Liver (tissue), 10 donors: ENCODE measurements at places on chromosomes 6 and 20.
A peak's percentile ranks its signal among the peaks of the same experiment; 100 is the strongest.

DNA sequence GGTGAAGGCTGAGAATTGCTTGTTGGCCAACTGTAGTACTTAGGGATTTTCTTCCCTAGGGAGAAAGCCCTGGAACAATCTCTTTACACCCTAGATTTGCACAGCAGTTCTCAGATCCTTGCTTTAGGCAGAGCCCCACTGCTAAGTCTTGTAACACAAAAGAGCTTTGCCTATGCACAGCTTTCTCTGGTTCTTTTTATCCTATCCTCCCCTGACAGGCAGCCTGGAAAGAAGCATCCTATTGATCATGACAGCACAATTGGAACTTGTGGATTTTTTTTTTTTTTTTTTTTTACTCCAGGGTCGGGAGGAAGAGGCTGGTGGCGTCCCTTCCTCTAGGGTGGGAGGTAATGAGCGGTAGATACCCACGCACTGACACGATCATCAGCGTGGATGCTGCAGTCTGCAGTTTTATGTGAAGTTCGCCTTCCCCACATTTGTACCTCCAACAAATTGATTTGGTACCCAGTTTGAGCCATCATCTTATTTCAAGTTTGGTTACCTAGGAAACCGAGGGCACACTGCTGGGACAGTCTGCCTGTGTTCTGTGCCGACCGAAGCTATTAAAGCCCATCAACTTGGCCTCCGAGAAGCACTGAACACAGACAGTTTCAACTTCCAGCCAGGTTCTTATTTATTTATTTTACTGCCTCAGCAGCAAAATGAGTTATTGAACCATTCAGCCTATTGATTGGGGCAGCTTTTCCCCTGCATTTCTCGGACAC is 110.1 kb downstream of the NRN1 start:
- H3K27ac ChIP-seq = no peak overlapping the region
- H3K4me3 ChIP-seq = no peak overlapping the region

- no peak overlapping the region for H3K27ac ChIP-seq
- no peaks in the 10 kb centered on the region for H3K36me3 ChIP-seq
- DNase-seq = peak; percentile 50
- H3K27me3 ChIP-seq = no peaks in the 10 kb centered on the region
- H3K4me3 ChIP-seq = no peak overlapping the region
- H3K4me1 ChIP-seq = no peaks in the 10 kb centered on the region
Measured at GRCh38 chr6:113564371-113565171, 292.6 kb upstream of the MARCKS start.

DNA sequence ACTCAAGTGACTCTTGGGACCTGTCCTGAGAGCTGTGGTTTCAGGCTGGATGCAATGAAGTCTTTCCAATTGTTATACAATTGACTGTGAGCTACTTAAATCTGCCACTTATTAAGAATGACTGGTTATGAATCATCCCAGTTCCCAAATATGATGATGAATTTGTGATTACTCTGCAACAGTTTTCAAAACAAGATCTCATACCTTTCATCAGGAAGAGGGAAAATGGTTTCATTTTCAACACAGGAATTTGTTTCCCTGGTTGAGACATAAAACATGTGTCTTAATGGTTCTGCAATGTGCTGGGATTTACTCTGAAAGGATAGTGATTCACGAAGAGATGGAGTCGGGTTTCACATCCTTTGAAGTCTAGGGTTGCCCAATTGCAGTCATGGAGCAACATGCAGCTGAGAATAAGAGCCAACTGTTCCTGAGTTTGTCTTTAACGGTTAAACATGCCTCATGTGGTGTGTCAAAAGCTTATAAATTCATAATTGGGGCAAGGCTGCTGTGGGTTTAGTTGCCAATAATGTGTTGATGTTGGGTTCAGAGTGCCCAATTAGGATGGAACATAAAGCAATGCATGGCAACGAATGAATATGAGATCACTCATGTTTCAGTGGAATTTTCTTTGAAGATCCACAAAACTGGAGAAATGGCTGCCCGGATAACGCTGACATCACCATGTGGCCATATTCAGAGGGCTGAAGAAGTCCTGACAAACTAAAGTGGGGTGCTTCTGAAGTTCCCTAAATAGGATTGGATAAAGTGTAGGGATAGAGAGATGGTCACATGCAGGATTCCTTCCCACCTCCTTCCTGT is 41.0 kb downstream of the CYP24A1 start:
- peaks cover 6% of the 10 kb centered on the region for H3K4me1 ChIP-seq
- DNase-seq = no peak
- H3K36me3 ChIP-seq = no peaks in the 10 kb centered on the region

DNA sequence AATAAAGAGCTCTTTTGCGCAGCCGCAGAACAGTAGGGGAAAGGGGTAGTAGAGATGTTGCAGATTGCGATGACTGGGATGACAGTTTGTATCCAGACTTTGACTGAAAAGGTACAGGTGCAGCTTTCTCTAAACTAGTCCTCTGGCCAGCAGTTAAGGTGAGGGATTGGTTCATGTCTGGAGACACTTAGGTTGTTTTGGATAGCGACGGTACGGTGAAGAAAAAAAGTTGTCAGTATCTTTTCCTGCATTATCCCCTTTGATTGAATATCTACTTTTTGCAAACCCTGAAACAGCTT is 537 bp downstream of the PRR3 start:
- H3K4me3 ChIP-seq = peak overlapping the region; percentile 98
- H3K27me3 ChIP-seq = no peaks in the 10 kb centered on the region
- DNase-seq = no peak
- H3K27ac ChIP-seq = peak overlapping the region; percentile 99

GRCh38 chr20:53660078-53660909 is 66.7 kb upstream of the ZNF217 start:
- H3K27me3 ChIP-seq = no peaks in the 10 kb centered on the region
- peak overlapping the region; percentile 45 for H3K4me3 ChIP-seq
- peaks cover 22% of the 10 kb centered on the region for H3K4me1 ChIP-seq
- H3K27ac ChIP-seq = peak overlapping the region; percentile 43

- no peak overlapping the region for H3K4me3 ChIP-seq
- no peaks in the 10 kb centered on the region for H3K27me3 ChIP-seq
- H3K27ac ChIP-seq = no peak overlapping the region
- no peaks in the 10 kb centered on the region for H3K4me1 ChIP-seq
- DNase-seq = no peak
Measured at GRCh38 chr6:17450832-17451231, 57.4 kb downstream of the CAP2 start.

- no peak for DNase-seq
- H3K4me1 ChIP-seq = no peaks in the 10 kb centered on the region
- no peaks in the 10 kb centered on the region for H3K27me3 ChIP-seq
- H3K36me3 ChIP-seq = no peaks in the 10 kb centered on the region
- no peak overlapping the region for H3K27ac ChIP-seq
- no peak overlapping the region for H3K4me3 ChIP-seq
Measured at GRCh38 chr6:132973514-132973993, 159.2 kb downstream of the RPS12 start.

GRCh38 chr6:37209461-37210205 is 39.7 kb downstream of the PIM1 start:
- H3K36me3 ChIP-seq = no peaks in the 10 kb centered on the region
- H3K27ac ChIP-seq = no peak overlapping the region
- H3K27me3 ChIP-seq = no peaks in the 10 kb centered on the region
- H3K4me1 ChIP-seq = no peaks in the 10 kb centered on the region
- no peak overlapping the region for H3K4me3 ChIP-seq

DNA sequence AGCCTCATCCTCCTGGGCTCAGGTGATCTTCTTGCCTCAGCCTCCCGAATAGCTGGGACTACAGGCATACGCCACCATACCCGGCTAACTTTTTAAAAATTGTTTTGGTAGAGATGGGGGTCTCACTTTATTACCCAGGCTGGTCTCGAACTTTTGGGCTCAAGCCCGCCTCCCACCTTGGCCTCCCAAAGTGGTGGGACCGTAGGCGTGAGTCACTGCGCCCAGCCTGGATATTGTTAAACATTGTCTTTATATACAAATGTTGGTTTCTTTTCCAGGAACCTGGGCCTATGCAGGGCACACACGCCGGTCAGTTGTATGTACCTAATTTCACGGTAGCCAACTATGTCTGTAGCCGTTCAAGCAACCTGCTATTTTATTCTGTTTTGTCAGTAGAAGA is 60.1 kb downstream of the SYNJ2 start:
- H3K36me3 ChIP-seq = no peaks in the 10 kb centered on the region
- no peak overlapping the region for H3K4me3 ChIP-seq
- no peak overlapping the region for H3K27ac ChIP-seq
- peaks cover 4% of the 10 kb centered on the region for H3K4me1 ChIP-seq
- no peak for DNase-seq

GRCh38 chr6:42390228-42390934 is 61.3 kb downstream of the TRERF1 start:
- H3K27me3 ChIP-seq = no peaks in the 10 kb centered on the region
- no peak overlapping the region for H3K27ac ChIP-seq
- H3K4me3 ChIP-seq = no peak overlapping the region

DNA sequence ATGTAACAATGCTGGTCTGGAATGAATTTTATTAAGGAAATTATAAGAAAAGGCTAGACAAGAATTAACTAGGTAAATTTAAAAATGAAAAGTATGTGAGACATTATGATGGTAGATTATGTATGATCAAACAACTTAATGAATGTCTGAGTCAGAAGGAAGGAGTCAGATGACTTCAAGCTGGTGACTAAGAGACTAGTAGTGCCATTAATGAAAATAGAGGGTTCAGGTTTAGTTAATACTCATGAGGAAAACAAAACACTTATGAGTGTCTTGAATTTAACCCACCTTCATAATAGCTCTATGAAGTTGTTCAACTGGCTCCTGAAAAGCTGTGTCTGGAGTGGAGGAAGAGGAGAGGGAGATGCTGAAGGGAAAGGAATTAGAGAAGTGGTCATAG is 256.3 kb downstream of the ADGRB3 start:
- H3K27me3 ChIP-seq = no peaks in the 10 kb centered on the region
- no peak overlapping the region for H3K27ac ChIP-seq
- H3K4me1 ChIP-seq = no peaks in the 10 kb centered on the region

- no peaks in the 10 kb centered on the region for H3K4me1 ChIP-seq
- H3K27ac ChIP-seq = no peak overlapping the region
- H3K36me3 ChIP-seq = no peaks in the 10 kb centered on the region
- H3K4me3 ChIP-seq = no peak overlapping the region
Measured at GRCh38 chr6:156183678-156184077, 593.5 kb upstream of the ARID1B start.

DNA sequence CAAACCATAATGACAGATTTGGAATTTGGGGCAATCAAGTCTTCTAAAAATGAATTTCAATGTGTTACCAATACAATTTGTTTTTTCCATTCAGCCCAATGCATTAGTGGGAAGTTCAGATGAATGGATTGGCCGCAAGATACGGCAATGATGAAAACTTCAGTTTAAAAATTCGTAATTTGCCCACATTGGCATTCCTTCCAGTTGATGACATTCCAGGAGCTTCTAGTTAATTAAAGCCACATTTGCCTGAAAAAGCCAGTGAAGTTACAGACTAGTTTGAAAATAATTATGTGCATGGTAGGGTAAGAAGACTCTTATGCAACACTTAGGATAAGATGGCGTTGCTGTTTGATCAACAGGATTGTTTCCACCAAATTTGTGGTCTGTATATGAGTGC is 46.2 kb downstream of the NHLRC1 start:
- no peak overlapping the region for H3K4me3 ChIP-seq
- H3K4me1 ChIP-seq = no peaks in the 10 kb centered on the region
- H3K27me3 ChIP-seq = no peaks in the 10 kb centered on the region
- no peak for DNase-seq
- H3K36me3 ChIP-seq = no peaks in the 10 kb centered on the region

- peaks cover 6% of the 10 kb centered on the region for H3K27me3 ChIP-seq
- H3K4me1 ChIP-seq = no peaks in the 10 kb centered on the region
- no peak for DNase-seq
- no peak overlapping the region for H3K27ac ChIP-seq
Measured at GRCh38 chr6:45857827-45858226, 157.8 kb downstream of the CLIC5 start.

DNA sequence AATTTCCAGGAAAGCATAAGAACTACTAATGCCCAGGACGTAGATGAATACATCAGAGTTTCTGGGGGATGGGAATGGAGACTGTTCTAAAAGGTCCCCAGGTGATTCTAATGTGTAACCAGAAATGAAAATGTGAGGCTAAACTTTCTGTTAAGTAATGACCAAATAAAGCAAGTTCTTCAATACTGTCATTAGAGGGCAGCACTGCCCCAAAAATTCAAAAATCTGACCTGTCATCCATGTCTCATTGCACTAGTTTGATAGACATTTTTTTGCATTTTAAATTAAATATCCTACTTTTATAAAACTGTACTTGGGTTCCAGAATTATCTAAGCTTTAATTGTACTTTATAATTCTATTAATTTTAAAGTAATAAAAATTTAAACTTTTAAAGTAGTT is 94.9 kb downstream of the RFX6 start:
- no peak overlapping the region for H3K27ac ChIP-seq
- H3K36me3 ChIP-seq = no peaks in the 10 kb centered on the region
- H3K4me3 ChIP-seq = no peak overlapping the region
- H3K4me1 ChIP-seq = no peaks in the 10 kb centered on the region

GRCh38 chr6:68572525-68572924 is 62.6 kb upstream of the ADGRB3 start:
- no peak for DNase-seq
- no peaks in the 10 kb centered on the region for H3K36me3 ChIP-seq

DNA sequence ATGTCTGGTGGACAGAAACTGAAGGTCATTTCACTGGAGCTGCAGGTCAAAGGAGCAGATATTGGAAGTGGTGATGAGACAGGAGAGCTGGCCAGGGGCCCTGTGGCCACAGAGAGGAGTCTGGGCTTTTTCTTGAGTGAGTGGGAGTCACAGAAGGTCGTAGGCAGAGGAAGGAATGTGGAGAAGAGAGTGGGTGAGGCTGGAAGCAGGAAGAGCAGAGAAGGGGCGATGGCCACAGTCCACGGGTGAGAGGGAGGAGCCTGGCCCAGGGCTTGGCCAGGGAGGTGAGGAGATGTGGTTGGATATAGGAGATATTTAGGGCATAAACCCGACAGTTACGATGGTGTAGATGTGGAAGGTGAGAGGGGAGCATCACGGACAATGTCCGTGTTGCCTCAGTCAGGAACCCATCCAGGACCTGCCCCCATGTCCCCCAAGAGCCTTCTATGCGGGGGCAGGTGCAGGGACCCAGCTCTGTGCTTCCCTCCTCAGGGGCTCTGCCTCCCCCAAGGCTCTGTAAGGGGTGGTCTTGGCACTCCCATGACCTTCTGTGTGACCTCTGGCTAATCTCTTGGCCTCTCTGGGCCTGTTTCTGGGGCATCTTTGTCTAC is 150.5 kb upstream of the PTPN1 start:
- H3K4me1 ChIP-seq = no peaks in the 10 kb centered on the region
- H3K4me3 ChIP-seq = no peak overlapping the region

- H3K36me3 ChIP-seq = peaks cover 59% of the 10 kb centered on the region
- no peaks in the 10 kb centered on the region for H3K27me3 ChIP-seq
- no peak overlapping the region for H3K4me3 ChIP-seq
- DNase-seq = no peak
Measured at GRCh38 chr20:57369596-57369995, 18.5 kb downstream of the RAE1 start.

GRCh38 chr6:160190973-160191372 is 67.6 kb downstream of the SLC22A2 start:
- H3K27ac ChIP-seq = no peak overlapping the region
- H3K36me3 ChIP-seq = no peaks in the 10 kb centered on the region
- no peak for DNase-seq
- H3K4me1 ChIP-seq = no peaks in the 10 kb centered on the region
- no peaks in the 10 kb centered on the region for H3K27me3 ChIP-seq
